ENCODE measurements at places on chromosomes 7 and 10.

DNA sequence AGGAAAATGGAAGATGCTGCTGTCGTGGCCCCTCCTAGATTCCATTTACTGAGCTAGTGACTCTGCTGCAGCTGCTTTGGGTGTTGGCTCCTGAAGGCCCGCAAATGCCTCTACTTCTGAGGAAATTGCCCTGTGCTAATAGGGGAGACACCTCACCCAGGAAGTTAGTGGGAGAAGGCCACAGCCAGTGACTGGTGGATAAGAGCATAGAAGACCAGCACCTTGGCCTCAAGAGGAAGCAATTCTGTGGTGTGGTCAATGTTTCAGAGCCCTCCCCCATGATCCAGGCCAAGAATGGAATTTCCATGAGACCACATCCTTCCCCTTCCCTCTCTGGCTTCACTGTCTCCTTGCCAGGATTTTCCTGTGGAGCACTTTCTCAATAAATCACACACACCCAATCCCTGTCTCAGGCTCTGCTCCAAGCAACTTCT lies 25.0 kb upstream of the FZD1 start:
- peak; percentile 68 for DNase-seq

DNA sequence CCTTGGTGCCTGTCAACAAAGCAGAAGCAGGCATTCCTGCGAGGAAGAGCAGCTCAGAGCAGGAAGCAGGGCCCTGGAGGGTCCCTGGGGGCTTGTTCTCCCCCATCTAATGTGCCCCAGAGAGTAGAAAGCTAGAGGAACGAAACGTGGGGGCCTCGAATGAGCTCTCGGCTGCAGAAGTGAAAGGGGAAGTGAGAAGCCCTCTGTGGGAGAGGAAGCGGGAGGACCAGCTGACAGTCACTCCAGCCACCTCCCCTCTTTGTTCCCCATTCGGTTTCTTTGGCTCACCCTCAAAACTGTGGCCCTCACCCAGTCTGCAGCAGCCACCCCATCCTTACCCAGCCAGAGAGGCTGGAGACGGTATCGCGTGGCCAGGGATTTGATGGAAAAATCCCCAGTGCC lies 25.0 kb downstream of the C10orf105 start:
- DNase-seq = peak; percentile 11

- DNase-seq = no peak
These were observed 54.6 kb downstream of the EEPD1 start for GRCh38 chr7:36207451-36208291.

DNA sequence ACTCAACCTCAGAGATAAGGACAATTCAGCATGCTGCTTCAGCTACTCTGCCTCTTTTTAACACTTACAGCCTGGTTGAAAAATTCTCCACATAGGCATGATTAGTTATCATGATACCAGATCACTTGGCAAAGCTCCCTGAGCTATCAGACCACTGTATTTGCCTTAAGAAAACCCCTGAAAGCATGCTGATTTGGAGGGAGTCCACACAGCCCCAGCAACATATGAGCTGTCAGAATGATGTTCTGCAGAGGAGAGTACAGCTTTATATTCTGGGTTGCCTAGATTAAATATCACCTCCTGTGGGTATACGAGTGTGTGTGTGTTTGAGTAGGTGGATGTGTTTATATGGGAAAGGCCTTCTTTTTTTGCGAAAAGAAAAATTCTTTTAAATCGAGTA lies 170.2 kb upstream of the CHRM2 start:
- no peak for DNase-seq

- no peak for DNase-seq
These were observed 52.4 kb downstream of the OAT start for GRCh38 chr10:124366343-124366742.

DNA sequence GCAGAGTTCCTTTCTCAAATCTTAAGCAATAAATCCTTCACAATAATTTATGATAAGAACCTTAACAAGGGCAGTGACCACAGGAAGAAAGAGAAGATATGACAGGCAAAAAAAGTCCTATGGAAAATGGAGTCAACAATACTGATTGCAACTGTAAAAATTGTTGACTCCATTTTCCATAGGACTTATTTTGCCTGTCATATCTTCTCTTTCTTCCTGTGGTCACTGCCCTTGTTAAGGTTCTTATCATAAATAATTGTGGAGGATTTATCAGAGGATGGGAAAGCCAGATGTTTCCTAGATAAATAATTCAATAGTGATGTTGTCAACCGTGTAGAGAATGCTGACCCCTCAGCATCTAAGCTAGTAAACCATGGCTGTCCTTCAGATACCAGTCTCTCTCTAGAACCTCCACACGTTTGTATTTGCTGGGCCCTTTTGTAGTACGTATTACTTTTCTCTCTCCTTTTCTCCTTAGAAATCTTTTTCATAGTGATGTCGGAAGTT lies 172.6 kb upstream of the BET1 start:
- peak; percentile 87 for DNase-seq
